ENCODE measurements at places on chromosomes 2 and 18.

DNA sequence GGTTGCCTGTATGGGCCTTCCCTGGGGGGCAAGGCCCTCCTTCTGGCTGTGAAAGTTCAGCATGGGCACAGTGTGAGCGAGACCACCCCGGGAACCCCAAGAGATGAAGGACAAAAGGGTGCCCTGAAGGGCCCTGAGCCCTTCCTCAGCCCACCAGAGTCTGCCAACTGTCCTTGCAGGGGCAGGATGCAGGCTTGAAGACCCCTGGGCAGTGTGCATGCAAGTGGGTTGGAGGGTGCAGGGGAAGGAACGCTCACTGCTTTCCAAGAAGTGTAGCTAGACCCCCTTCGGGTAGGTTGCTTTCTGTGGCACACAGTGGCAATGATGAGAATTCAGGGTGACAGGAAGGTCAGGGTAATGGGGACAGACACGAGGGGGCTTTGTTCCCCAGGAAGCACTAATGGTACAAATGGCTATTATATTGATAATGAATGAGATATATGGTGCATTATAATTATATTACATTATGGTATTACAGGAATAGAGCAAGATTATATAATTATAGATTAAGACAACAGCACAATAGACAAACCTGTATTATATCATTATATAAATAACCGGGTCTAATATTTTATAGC is 228.7 kb downstream of the ATAD2B start:
- no peak for DNase-seq

GRCh38 chr2:136060416-136060815 is 57.5 kb downstream of the CXCR4 start:
- no peak for DNase-seq

DNA sequence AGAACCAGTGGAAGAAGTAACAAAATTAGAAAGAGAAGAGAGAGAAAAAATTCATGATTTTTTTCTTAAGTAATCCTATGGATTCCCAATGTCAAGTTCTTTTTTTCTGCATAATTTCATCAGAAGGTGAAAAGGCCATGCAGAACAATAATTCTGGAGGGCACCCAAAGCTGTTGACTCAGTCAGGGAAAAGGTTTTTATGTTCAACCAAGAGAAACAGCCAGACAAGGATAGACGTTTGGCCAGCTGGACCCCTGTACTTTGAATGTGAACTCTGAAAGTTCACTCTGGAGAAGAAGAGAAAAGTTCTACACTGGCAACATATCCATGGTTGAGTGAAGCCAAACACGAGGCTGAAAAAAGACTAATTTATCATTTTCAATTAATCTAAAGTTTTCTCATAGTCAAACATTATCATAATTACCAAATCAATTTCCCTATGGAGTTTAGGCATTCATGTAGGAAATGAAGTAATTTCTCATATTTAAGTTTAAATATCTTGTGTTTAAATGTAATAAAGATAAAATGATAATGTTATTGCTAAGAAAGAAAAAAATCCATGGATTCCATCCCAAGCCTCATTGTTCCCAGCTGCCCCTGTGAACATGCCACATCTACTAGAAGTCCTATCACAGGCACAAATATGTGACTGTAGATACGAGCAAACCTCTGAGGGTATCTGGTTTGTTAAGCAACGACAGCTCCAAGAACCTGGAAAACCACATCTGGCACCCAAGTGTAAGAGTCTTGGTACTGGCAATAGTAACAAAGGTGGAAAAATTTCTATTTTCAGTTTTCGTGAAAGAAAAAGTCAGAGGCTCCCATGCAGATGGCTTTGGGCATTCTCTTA is 742.7 kb upstream of the ACVR2A start:
- DNase-seq, result no peak

DNA sequence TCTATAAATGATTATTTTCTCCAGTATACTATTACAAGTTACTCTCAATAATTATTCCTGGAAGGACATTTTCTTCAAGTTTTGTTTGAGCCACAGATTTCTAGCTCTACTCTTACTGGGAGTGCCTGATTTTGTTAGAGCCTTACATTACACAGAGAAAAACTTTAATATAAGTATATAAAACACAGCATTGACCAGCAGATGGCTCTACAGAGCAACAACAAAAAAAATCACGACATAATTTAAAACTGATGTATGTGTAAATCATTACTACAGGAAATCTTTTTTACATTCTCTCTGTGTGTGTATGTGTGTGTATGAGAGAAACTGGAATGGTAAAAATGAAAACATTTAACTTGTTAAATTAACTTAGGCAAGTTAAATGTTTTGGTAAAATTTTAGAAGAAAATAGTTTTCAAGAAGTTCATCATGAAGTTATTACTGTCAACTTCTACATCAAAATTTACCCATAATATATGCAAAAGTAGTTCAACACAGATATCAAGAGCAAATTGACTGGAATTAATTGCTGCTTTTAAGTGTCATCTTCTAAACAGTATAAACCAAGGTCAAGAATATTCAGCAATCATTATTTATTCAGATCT is 103.3 kb downstream of the MDH1 start:
- DNase-seq, result no peak

DNA sequence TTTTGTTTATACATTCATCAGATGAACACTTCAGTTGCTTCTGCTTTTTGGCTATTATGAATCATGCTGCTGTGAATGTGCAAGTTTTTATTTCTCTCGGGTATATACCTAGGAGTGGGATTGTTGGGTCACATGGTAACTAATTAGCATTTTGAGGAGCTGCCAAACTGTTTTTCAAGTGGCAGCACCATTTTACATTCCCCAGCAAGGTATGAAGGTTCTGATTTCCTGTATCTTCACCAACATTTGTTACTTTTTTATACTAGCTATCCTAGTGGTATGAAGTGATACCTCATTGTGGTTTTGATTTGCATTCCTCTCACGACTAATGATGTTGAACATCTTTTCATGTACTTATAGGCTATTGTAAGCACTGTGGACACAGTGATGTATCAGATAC is 53.9 kb downstream of the DYNC1I2 start:
- DNase-seq, result no peak

GRCh38 chr2:60029566-60029883 is 523.9 kb downstream of the BCL11A start:
- no peak for DNase-seq

- no peak for DNase-seq
Measured at GRCh38 chr18:22318745-22319407, 98.8 kb downstream of the CTAGE1 start.

- DNase-seq, result no peak
Measured at GRCh38 chr2:170310876-170311502, 133.0 kb downstream of the MYO3B start.

DNA sequence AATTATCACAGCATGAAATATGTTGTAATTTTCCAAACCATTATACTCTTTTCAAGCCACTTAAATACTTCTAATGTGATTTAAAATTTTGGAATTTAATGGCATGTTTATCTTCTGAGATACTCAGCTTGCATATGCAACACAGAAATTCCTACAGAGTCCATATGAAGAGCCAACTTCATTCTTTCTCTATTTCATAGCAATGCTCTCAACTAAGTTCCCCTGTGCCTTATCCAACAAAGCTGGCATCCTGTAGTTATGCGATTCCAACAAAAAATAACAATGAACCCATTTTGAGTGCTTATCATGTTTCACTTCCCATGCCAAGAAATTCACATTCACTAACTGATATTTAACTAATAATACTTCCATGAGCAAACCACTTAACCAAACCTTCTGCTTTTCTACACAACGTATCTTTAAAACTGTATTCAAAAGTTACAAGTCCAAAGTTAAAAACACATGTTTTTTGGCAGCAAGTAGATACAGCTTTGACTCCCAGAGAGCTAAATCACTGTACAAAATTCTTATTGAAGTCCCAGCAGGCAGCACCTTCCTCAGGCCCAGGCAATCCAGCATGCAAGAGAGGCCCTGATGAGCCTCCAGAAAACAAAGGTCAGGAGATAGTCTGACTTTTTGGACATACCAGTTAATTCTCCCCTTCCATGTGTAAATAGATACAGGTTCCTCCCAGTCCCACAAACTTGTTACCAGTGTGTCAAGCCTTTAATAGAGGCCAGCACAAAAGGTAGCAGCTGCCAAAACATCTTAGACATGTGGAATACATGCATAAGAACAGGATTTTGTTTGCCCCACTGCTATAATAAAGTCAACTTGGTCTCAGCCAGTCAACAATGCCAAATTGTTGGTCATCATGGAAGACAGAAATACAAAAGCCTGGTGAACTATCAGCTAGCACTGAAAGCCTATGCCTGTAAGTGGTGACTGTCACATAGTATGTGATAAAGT is 113.1 kb upstream of the WDR75 start:
- DNase-seq, result no peak

DNA sequence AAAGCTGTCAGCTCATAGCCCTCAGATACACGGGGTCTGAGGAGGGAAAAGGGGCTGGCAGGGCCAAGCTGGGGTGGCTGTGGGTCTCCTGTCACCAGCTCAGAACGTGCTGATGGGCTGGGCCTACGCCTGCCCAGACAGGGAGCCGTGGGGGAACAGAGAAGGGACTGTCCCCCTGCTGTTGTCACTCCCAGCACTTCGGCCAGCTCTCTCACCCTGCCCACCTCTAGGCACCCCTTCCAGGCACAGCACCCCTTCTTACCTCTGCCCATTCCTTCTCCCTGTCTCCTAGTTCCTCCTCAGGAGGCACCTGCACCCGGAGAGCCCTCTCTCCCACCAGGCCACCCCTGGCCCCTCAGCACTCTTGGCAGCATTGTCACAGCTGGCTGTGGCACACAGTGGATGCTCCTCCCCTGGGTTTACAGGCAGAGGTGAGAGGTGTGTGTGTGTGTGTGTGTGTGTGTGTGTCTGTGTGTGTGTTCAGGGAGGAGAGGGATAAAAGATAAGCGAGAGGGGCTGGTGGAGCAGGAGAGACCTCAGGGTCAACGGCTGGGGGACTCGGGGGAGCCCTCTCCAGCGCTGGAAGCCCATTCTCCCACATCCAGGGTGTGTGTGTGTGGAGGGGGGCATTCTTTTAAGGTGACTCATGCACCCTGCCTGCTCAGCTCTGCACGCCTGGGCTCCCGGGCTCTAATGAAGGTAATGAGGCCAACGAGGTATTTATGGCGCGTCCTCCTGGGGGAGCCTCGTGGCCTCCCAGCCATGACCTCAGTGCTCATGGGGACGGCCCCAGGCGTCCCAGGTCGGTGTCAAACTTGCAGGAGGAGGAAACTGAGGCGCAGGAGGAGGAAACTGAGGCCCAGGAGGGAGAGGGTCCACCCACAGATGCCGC is 66.1 kb upstream of the SMAD7 start:
- DNase-seq, result no peak

- DNase-seq, result no peak
Measured at GRCh38 chr18:49988101-49988500, 174.8 kb upstream of the ACAA2 start.

DNA sequence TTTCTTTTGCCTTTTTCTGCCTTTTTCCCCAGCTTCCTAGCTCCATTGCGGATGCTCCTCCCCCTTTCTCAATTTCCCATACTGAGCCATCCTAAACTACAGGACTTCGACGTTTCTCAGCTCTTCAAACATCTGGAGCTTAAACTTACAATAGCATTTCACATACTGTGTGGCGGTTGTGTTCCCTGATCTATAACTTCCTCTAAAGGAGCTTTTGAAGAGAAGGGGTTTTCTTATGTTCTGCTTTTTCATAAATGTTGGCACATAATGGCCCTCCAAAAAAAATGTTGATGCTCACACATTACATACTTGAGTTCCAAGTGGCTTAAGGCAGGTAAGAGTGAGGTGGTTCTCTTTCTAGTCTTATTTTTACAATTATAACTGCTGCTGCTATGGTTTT is 87.4 kb downstream of the RNF144A start:
- no peak for DNase-seq

DNA sequence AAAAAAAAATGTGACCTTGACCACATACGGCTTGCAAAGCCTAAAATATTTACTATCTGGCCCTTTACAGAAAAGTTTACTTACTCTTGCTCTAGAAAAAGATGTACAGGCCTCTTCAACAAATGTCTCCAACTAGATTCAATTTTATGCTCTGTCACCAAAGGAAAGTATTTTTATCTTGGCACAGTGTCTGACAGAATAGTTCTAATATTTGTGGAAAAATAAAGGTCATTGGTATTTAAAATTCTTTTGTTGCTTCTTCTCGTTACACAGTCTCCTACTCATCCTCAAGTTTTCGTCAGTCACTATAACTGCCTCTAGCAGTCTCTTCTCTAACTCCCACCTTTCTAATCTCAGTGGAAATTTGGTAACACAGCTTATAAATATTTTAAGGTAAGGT is 1.4 kb downstream of the RBKS start:
- DNase-seq, result no peak

DNA sequence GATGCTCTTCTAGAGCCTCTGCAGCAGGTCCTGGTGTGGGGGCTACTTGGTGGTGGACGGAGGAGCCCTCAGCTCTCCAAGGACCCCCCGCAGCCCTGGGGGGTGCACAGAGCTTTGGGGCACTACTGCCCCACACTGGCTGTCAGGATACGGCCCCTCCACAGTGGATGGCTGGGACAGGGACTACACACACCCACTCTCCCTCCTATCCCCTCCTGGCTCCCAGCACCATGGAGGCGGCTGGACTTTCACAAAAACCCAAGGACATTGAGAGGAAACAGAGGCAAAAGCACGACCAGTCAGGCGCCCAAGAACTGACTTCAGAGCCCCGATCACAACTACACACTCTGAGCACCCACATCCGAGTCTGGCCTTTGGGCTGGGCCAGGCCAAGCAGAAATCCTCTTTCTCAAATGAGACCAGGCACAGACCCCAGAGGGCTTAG is 12.6 kb downstream of the GPR35 start:
- no peak for DNase-seq

- DNase-seq, result no peak
Measured at GRCh38 chr2:83971547-83971946, 487.5 kb downstream of the SUCLG1 start.

DNA sequence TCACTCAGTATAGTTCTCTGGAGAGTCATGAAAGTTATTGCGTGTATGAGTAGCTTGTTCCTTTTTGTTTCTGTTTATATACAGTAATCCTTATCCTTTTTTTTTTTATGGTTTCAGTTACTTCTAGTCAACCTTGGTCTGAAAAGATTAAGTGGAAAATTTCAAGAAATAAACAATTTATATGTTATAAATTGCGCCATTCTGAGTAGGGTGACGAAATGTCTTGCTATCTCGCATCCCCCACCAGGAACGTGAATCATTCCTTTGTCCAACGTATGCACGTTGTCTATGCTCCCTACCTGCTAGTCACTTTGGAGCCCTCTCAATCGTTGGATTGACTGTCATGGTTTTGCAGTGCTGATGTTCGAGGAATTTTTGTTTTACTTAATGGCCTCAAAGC is 60.4 kb downstream of the FAM117B start:
- DNase-seq, result no peak
